ENCODE measurements at places on chromosomes 6 and 20.

DNA sequence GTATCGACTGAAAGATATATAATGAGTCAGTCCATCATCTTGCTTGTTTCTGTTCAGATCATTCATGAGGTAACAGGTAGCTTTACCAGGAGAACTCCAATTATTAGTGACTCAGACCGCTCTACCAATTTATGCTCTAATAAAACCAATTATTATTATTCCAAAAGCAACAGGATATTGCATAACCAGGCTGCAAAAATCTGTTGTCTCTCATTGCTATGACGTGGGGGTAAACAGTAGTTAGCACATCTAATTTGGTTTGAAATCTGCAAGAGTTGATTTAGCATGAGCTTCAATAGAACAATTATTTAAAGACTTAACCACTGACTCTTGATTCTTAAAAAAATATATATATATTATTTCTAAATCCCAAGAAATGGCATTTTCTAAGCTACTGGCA is 90.9 kb upstream of the MAP7 start:
- DNase-seq: no peak

GRCh38 chr6:97053643-97054411 is 129.3 kb downstream of the KLHL32 start:
- no peak for DNase-seq

GRCh38 chr6:126312013-126312665 is 27.8 kb upstream of the CENPW start:
- no peak for DNase-seq

GRCh38 chr6:162421004-162421403 is 306.6 kb downstream of the PRKN start:
- no peak for DNase-seq

- DNase-seq: no peak
Observed at GRCh38 chr6:27078734-27079357, 168.7 kb upstream of the PRSS16 start.

GRCh38 chr6:46969206-46969605 is 47.5 kb upstream of the ADGRF5 start:
- DNase-seq: no peak

DNA sequence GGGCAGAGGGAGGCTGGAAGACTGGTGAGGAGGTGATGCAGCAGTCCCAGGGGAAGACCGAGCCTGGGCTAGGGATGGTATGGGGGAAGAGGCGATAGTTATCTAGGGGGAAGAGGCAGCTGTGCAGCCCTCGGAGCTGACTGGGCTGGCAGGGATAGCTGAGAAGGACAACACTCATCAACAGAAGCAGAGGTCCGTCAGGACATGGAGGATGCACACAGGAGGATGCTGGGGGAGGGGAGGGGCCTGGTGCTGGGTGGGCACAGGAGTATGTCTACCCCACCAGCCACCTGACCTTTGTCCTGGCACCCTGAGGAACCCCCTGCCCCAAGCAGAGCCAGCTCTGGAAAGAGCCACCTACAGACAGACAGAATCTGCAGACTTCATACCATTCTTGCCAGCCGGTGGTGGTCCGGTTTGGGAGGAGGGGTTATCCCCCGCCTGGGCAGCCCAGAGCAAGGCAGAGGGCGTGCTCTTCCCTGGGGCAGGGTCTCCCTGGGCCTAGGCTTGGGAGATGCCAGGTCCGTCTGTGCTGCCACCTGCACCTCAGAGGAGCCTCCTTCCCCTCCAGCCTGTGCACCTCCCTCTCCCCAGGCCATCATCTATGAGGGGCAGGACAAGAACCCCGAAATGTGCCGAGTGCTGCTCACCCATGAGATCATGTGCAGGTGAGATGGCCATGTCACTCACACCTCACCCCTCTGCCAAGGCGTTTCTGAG is 14.9 kb downstream of the EBF4 start:
- DNase-seq: no peak

DNA sequence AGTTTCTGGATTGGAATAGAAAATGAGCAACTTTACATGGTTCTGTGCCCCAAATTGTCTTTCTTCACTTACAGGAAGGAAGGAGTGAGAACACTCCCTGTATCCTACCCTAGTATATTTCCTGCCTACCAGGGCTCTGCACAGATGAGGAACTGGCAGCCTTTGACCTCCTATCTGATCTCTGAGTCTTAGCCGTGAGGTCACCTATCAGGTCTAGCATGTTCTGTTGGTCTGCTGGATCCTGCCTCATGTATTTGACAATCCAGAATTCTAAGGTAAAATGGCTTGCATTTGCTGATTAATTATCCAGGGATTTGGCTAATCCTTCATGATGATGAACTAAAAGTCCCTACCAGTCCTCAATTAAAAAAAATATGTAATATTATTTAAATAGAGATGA is 35.0 kb upstream of the TRAM2 start:
- no peak for DNase-seq

DNA sequence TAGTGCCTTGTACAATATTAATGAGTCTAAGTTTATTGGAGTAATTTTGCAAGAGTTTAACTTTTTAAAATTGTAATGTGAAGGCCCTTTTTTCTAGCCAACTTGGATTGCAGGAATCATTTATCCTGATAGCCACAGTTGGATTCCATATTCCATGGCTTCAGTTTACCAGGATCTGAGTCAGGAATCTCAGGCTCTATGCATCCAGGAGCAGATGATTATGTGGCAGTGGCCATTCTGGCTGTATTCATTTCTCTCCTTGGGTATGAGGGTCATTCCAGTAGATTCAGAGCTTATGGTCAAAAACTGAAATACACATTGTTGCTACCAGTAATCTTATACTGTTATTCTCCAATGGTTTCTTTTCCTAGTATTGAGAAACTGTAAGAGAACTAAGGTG is 2.9 kb downstream of the AIG1 start:
- DNase-seq: no peak

GRCh38 chr6:4812068-4812467 is 35.9 kb downstream of the CDYL start:
- no peak for DNase-seq

DNA sequence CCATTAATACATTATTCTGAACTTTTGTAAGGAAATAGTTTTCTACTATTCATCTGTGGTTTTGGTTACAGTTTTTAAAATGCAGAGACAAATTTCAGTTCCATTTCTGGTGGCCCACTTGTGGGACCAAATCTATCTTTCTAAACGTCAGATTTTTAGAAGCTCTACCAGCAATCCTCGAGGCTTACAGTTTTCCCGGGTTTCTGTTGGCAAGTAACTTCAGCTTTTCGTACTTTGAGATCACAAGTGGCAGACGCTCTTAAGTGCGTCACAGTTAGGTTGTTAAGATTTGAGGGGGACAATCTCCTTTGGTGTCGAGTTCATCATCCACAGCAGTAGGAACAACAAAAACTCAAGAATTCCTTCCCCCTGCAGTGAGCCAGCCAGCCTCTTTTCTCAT is 60.0 kb downstream of the JARID2 start:
- DNase-seq: no peak

DNA sequence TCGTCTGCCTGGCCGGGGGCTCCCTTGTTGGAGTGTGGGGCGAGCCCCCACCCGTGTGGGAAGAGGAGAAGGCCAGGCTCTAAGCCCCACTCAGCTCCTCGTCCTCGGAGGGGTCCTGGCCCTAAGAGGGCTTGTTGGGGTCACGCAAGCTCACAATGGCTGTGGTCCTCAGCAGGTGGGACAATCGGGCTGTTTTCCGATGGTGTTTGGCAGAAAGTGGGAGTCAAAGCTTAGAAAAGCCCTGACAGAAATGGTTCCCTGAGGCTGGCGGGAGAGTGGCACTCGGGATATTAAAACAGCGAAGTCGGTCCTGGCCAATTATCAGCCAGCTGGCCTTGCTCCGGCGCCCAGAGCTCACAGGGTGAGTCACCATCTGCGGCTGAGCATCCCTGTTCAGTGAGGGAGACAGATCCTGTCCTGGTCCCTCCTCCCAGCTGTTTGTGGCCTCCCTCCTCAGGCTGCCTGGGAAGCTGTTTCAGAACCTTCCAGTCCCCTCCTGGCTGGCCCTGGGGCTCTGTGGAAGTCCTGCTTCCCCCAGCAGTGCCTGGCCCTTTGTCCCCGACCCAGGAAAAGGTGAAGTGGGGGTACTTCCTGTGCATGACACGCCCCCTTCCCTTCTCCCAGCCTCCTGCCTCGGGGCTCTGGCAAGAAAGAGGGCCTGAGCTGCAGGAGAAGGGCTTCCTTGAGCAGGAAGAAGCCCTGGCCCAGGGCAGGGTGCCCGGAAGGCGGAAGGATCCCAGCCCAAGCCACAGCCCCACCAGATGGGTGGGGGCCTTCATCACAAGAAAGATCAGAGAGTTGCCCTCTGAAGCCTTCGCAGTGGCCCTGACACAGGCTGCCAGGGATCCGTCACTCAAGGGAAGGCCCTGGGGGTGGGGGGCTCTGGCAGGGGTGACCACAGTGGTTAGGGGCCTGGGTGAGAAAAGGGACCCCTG is 53.6 kb upstream of the BHLHE23 start:
- no peak for DNase-seq

- no peak for DNase-seq
Observed at GRCh38 chr20:64247970-64248841, 7.3 kb upstream of the PCMTD2 start.

DNA sequence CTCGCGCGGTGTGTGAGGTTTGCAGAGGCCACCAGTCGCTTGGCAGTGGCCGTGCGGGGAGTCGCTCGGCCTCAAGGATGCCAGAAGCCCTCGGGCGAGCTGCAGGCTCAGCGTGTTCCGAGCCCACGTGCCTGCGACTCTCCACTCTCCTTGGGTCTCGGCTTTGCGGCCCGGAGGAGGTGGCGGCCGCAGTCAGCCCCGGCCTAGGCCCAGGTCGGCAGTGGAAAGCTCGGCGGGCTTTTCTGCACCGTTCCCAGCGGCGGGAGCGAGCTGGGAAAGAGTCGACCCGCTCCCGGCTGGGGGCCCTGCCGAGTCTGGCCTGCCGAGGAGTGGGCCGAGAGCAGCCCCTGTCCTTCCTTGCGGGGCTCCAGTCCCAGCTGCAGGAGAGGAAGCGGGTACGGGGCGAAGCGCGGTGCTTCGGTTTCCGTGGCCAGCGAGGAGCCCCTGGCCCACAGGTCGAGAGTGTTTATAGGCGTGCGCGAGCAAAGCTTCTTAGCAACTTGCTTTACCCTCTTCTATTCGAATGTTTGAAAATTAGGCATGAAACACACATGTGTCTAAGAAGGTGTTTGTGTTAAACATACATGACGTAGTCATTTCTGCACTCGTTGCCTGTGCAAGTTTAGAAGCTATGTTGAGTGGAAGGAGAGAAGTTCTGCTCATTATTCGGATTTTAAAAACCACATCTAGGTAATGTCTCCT is 5.6 kb downstream of the FOXC1 start:
- DNase-seq: no peak

GRCh38 chr6:17589406-17590096 is 10.6 kb upstream of the FAM8A1 start:
- no peak for DNase-seq

DNA sequence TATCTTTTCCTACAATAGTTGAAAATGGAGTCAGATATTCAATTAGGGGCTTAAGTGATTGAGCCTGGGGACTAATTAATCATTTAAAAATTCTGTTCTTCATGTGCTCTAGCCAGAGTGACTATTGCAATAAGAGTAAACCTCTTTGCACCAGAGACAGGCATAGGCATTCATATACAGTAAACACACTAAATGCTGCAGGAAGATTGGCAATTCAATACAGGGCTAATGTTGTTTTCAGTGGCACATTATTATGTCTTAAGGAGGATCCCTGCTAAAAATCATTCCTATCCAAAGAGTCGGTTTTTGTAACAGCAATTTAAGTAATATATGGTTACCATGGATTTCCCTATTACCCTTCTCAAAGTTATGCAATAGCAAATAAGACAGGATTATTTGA is 1.2 kb downstream of the PDE7B start:
- DNase-seq: no peak

DNA sequence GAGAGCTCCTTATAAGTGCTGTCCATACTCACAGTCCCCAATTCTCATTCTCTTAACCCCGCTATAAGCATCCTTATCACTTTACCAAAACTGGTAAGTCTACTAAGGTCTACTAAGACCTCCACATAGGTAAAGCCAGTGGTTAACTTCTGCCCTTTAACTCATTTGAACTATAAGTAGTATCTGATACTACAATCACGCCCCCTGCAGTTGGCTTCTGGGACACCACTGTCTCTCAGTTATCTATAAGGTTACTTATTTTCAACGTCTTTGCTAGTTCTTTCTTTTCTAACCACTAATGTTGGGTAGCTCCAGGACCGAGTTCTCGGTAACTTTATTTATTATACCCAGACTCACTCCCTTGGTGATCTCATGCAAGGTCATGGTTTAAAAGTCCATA is 142.6 kb downstream of the ARHGAP18 start:
- no peak for DNase-seq

- DNase-seq: no peak
Observed at GRCh38 chr6:3928111-3928510, 78.9 kb downstream of the FAM50B start.

- no peak for DNase-seq
Observed at GRCh38 chr6:52610011-52610410, 33.2 kb upstream of the TRAM2 start.

DNA sequence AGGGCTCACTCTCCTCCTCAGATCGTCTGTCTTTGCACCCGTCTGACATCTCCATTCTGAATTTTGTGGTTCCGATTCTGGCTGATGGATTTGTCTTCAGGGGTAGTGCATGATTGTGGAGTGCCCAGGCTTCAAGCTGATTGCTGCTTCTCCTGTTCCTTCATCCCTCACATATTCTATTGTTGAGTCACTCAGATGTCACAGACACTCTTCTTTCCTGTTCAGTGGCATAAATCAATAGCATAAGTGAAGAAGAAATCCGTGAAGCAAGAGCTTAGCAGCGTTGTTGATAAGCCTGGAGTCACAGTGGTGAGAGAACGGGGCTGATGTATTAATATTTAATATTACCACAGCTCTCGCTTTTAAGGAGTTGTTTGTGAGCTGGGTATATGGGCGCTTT is 152.5 kb downstream of the MTHFD1L start:
- no peak for DNase-seq

GRCh38 chr20:9574776-9575175 is 60.4 kb downstream of the LAMP5 start:
- DNase-seq: no peak

GRCh38 chr6:28558629-28559028 is 32.9 kb downstream of the GPX5 start:
- DNase-seq: no peak

DNA sequence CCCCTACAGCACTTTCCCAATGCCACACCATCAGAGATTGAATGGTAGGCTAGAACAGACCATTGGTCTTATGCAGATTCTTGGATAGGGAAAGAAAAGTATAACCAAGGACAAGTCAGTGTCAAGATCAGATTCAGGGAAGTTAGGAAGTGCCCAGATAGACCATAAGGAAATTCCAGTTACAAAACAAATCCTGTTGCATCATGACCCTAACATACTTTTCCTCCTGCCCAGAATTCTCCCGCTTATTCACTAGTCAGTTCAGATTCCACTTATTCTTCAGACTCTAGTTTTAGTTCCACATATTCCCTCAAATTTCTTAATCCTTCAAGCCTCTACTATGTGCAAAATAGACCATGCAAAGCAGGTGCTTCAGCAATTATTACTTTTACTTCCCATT is 20.7 kb downstream of the METTL24 start:
- no peak for DNase-seq

DNA sequence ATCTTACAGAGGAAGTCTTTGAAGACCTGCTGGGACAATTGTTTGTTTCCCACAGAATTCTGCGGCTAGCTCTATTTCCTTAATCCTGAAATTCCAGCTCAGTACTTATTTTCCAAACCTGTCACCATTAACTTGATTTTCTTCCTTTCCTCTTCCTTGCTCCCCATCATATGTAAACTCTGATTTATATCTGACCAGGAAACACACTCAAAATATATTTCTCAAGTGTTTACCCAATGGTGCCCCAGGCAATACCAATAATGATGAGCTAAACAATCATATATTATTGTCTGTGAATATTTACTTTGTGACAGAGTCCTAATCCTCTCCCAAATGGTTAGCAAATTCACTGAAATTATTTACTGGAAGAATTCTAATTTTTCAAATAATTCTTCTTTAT is 597.3 kb downstream of the PKHD1 start:
- DNase-seq: no peak

All from activated T-helper 1 cell treated with Interleukin-2 at 50 U/mL for 16 hours (primary cell).